ENCODE measurements at places on chromosomes 3 and 15.

DNA sequence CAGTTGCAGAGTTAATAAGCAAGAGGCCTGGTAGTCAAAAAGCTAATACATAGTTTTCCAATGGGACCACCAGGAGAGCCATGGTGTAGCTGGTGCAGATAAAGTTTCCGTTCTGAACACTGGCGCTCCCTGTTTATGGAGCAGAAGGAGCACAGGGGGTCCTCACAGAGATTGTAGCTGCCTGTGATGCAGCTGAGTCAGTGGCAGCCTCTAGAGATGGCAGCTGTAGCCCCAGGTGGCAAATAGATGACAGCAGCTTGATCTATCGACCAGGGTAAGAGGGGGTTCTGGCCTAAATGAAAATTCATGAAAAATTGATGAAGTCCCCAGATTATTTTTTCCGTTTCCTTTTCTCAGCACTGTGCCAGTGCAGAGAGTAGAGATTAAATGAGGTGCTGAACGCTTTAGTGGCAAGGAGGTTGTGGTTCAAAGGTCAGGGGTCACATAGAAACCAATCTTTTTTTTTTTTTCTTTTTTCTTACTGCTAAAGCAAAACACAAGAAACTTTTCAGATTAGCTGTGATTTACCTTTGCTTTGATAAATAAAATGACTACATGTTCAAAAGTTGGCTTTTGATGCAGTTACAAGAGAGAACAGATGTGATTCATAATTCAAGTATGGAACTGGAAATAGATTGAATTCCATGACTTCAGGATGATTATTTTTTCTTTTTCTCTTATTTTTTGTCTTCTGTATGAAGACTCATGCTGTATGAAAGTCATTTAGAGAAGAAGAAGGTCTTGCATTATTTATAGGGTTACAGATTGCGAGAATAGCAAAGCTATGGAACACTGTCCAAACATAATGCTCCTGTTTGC, 63.3 kb downstream of the ROBO2 start:
- DNase-seq: peak; percentile 15

GRCh38 chr3:134126153-134126552, 96.4 kb upstream of the SLCO2A1 start:
- DNase-seq: peak; percentile 25

DNA sequence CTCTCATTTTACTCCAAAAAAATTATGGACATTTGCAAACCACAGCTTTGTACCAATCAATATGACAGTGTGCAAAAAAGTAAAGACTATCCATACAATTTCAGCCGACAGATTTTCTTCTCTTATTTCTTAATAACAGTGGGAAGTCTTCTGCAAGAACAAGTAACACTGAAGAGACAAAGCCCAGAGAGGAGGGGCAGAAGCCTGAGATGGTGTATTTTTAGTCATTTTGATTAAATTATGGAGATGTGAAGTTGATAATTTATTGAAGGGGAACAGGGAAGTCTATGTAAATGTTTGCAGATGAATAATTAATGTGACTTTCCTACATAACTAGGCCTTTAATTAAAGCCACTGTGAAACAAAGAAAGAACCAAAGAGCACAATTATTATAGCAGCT, 45.7 kb upstream of the IGSF11 start:
- DNase-seq: no peak

- DNase-seq: no peak
Observed at GRCh38 chr15:83732770-83733169, 78.8 kb downstream of the ADAMTSL3 start.

- peak; percentile 85 for DNase-seq
Observed at GRCh38 chr3:101042996-101043686, 49.9 kb upstream of the ABI3BP start.

GRCh38 chr15:92076541-92076940, 223.0 kb downstream of the SLCO3A1 start:
- DNase-seq: no peak

DNA sequence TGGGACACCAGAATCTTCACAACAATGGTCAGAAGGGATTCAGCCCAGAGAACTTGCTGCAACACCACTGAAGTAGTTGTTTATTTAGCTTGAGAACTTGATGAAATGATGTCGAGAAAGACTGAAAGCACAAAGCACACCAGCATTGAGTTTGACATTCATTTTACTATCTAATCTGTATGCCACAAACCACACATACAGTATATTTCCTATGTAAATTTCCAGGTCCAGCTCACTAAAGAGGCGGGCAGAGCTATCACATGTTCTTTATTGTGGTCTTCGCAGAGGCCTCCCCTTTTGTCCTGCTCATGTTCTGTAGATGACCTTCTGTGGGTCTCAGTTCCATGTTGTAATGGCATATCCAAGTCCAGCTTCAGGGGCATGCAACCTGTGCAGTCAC, 10.4 kb upstream of the FMN1 start:
- DNase-seq: no peak
